ENCODE measurements at places on chromosomes 1 and 21.

DNA sequence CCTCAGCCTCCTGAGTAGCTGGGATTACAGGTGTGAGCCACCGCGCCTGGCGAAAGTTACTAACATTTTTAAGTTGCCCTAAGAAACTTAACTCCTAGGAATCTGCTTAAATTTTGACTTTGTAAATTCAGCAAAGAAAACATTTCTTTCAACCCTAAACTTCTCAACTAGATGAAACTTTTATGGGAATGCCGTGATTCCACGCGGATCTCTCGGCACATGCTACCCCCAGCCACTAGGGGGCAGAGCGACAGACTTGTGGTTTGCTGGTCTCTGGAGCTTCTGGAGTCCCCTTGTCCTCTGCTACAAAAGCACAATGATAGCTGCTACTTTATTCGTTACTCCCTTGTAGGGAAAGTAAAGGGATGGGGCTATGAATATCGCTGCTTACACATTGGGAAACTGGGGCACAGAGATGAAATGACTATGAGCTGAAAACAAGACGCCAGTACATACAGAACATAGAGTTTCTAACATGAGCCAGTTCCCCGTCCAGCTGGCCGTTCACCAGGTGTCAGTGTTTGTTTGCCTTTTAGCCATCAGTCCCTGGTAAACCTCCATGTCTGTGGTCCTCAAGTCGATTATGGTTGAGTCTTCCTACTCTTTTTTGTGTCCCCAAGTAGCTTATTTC lies 114.7 kb downstream of the PBX1 start:
- no peak for DNase-seq

- no peak for DNase-seq
Observed at GRCh38 chr1:186146974-186147373, 228.1 kb downstream of the TPR start.

GRCh38 chr1:50724626-50725286 lies 235.3 kb downstream of the FAF1 start:
- no peak for DNase-seq

DNA sequence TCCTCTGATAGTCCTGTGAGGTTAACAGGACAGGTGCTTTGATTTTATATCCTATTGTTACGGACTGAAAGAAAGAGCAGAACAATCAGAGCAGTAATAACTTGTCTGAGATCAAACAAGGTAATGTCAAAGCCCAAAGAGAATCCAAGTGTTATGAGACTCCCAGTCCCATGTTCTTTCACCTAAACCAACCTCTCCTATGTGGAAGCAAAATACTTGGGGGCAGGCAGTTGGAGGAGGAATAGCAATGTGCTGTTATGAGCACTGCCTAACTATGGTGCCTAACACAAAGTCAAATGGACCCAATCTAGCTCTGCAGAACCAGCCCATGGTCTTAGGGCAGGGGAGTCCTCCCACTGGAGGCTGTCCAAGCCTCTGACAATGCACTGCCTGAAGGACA lies 28.1 kb downstream of the ACBD3 start:
- no peak for DNase-seq

DNA sequence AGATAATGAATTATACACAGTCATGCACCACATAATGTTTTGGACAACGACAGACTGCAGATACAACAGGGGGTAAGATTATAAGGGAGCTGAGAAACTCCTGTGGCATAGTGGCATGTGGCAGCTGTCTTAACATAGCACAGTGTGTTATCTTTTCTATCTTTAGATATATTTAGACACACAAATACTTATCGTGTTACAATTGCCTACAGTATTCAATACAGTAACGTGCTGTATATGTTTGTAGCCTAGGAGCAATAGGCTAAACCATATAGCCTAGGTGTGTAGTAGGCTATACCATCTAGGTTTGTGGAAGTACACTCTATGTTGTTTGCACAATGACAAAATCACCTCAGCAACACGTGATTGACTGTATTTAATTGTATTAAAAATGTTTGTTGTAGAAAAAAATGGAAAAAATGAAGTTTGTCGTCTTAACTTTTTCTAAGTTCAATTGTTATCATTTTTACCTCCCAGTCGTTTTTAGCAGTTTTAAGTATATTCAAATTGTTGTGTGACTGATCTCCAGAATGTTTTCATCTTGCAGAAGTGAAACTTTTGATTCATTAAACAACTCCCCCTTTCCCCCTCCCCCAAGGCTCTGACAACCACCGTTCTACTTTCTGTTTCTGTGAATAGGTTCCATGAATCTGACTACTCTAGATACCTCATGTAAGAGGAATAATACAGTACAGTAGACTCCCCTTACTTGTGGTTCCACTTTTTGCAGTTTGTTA lies 351.0 kb upstream of the B3GALT2 start:
- peak; percentile 40 for DNase-seq

DNA sequence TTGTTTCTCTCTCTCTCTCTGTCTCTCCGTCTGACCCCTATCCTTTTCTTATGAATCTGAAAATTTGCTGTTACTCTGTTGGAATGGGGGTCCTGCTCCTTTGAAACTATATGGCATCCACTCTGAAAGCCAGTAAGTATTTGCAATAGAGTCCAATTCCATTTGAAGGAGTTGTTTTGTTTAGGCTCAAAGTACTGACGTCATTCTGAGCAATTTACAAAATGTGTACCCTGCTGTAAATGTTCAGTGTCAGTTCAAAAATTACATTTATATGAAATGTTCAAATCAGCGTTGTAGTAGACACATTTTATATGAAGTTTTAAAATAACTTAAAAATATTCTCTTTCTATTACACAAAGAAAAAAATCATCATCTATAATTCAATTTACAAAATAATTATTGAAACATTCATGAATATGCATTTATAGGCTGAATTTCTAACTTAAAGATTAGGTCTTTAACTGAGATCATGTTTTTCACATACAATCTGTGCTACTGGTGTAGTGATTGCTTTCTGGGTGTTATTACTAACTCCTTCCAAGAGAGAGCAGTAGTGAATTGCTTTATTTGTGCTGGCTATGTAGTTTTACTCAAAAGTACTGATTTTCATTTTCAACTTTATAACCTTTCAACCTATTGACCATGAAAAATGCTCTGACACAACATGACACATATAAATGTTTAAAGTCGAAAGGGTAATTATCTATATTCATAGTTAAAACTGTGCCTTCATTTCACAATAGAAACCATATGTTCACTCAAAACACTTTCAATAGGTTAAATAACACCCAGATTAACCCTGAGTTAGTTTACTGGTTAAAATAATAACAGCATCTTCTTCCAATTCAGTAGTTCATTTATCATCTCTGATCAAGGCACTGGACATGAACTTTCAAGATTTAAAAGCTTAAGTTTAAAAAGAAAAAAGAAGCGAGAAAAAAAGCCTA lies 253.1 kb upstream of the ADGRL4 start:
- DNase-seq = peak; percentile 47

- DNase-seq = no peak
Observed at GRCh38 chr1:111183308-111184069, 17.0 kb downstream of the DENND2D start.

- peak; percentile 76 for DNase-seq
Observed at GRCh38 chr1:109959974-109960744, 24.4 kb upstream of the AHCYL1 start.

DNA sequence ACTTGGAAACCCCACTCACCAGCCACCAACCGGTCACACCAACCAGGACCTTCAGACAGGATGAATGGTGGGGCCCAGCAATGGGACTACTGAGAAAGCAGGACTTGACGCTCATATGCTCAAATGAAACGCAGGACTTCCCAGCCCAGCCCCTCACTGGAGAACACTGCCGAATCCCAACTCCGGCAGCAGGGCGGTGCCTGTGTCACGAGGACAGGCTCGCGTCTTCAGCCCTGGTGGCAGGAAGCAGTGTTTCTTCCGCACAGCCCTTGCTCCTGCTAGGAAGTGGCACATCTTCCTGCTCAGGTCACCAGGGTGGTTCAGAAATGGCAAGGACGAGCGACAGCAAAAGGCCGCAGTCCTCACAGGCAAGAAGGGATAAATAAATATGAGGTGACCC lies 38.9 kb downstream of the CD58 start:
- DNase-seq = no peak

DNA sequence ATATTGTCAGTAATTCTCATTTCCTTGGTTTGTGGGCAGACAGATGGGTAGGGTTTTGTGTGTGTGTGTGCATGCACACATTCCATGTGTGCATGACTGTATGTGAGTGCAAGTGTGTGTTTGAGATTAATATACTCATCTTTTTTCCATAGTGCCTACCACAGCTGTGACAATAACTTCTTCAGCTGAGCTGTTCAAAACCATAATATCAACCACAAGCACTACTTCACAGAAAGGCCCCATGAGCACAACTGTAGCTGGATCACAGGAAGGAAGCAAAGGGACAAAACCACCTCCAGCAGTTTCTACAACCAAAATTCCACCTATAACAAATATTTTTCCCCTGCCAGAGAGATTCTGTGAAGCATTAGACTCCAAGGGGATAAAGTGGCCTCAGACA lies 149.3 kb downstream of the ADGRL2 start:
- no peak for DNase-seq

GRCh38 chr1:85315789-85316188 lies 39.4 kb upstream of the BCL10 start:
- DNase-seq = no peak

Data from M059J (cell line).